ENCODE measurements at places on chromosomes 5 and 9.

- DNase-seq, result no peak
These were observed 58.6 kb downstream of the PTPN3 start for GRCh38 chr9:109439378-109440116.

DNA sequence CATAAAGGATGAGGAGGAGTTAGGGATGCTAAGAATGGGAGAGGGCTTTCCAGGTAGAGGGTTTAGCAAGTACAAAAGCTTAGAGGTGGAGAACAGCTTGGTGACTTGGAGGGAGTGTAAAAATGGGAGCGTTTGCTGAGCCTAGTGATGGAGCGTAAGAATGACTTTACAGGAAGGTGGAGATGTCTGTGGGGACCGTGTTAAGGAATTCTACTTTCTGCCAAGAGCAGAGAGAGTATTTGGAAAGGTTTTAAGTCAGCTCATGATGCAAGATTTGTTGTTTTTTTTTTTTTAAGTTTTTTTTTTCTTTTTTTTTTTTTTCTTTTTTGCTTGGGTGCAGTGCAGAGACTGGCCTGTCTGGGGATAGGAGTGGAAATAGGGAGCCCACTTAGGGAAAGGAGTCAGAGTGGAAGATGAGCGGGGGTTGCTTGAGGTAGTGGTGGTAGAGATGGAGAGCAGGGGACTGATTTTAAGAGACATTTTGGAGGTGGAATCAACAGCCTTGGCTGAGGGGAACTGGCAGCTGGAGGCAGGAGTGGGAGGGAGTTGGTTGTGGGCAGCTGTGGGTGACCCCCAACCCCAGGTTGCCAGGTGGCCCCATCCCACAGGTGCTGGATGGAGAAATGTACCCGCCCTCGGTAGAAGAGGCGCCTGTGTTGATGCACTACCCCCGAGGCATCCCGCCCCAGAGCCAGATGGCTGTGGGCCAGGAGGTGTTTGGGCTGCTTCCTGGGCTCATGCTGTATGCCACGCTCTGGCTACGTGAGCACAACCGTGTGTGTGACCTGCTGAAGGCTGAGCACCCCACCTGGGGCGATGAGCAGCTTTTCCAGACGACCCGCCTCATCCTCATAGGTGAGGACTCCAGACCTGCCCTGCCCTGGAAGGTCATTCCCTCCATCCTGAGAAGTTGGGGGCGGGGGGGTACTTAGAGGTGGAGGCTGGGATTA lies 12.4 kb downstream of the PTGS1 start:
- DNase-seq, result no peak

DNA sequence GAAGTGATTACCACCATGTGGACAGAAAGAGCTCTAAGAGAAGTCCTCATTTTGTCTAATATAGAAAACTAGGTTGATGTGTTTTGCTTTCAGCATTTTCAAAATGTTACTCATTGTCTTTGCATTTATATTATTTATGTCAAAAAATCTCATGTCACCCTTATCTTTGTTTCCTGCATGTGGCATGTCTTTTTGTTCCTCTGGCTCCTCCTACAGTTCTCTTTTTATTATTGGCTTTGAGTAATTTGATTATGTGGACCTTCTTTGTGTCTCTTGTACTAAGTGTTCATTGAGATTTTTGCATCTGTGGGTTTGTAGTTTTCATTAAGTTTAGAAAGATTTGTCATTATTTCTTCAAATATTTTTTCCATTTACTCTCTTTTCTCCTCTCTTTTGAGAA lies 58.8 kb downstream of the GNG10 start:
- DNase-seq, result no peak

- DNase-seq, result peak; percentile 2
These were observed 37.0 kb upstream of the RAB3C start for GRCh38 chr5:58545912-58546311.

- no peak for DNase-seq
These were observed 517.7 kb downstream of the DIRAS2 start for GRCh38 chr9:90124961-90125360.

DNA sequence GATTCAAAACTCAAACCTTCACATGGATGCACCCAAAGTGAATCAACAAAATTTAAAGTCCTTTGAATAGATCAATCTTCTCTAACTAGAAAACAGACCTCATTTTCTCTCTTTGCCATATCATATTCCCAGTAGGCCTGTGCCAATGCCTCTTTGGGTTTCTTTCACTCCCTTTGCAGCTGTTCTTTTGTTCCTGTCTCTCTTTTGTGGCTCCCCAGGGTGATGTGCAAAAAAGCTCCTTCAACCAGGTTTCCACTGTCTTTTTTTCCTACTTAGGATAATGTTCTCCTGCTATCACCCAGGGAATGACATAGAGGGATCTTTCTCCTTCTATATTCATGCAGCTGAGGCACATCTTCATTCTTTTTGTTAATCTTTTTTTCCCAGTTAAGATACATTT lies 54.6 kb downstream of the MARCHF3 start:
- DNase-seq, result no peak

- no peak for DNase-seq
These were observed 586.3 kb downstream of the PTPRD start for GRCh38 chr9:10026443-10026984.

GRCh38 chr5:20367178-20367577 lies 379.2 kb upstream of the CDH18 start:
- DNase-seq, result no peak

DNA sequence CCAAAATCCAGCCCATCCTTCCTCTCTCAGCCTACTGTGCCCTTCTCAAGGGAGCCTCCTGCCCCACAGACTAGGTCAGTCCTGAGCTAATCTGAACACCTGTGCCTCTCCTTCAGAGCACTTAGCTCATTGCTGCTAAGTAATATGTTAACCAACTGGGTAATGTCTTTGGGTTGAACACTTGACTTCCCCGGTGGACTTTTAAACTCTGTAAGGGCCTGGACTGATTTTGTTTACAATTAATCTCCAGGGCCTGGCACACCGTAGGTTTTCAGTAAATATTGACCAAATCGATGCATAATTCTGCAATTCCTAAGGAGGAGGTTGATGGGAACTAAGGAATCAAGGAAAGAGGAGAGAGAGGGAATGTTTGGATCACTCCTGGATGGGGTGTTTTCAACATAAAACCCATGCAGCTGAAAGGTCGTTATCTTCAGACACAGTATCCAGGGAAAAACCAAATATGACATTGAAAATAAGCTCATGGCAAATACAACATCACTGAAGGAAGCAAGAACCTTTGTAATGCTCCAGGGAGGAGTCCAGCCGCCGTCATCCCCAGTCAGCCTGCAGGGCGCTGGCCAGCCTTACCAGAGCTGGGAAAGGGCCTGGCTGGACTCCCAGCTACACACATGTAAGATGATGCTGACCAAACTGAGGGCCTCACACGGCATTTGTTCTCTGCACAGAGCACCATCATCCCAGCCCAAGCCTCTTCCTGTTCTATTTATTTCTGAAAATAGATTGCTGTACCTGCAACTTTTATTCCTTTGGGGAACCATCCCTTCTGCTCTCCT lies 166.3 kb downstream of the C5orf15 start:
- DNase-seq, result no peak

DNA sequence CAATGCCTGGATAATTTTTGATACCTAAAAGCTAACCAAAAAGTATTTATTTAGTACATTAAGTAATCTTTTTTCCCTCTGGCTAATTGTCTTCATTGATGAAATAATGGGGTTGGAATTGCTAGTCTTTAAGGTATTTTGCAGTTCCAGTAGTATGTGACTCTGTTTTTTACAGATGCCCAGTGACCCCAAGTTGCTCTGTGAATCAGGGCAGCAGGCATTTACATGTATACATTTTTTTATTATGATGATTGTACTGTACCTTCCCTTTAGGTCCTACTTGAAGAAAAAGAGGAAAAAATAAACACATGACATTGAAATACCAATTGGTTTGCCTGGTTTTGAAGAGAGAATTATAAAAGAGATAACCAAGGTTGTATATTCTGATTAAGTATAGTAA lies 385.5 kb downstream of the ADGRV1 start:
- DNase-seq, result no peak

- DNase-seq, result no peak
These were observed 241.2 kb downstream of the PIK3R1 start for GRCh38 chr5:68456756-68457217.

DNA sequence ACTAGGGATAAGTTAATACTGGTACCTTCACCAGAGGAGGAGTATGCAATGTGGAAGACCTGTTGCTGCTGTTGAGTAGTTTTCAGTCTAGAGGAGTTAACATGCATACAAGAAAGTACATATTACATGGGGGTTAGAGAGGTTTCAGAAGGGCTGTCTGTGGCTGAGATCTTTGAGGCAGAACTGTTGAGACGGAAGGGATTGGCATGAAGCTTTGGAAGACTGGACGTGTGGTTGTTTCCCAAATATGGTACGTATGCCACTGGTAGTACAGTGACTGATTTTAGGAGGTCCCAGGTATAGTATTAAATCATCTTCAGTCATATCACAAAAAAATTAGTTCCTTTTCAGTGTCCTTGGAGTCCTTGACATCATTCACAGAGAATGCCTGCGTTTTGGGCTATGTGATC lies 17.6 kb downstream of the TNFAIP8 start:
- DNase-seq, result no peak

DNA sequence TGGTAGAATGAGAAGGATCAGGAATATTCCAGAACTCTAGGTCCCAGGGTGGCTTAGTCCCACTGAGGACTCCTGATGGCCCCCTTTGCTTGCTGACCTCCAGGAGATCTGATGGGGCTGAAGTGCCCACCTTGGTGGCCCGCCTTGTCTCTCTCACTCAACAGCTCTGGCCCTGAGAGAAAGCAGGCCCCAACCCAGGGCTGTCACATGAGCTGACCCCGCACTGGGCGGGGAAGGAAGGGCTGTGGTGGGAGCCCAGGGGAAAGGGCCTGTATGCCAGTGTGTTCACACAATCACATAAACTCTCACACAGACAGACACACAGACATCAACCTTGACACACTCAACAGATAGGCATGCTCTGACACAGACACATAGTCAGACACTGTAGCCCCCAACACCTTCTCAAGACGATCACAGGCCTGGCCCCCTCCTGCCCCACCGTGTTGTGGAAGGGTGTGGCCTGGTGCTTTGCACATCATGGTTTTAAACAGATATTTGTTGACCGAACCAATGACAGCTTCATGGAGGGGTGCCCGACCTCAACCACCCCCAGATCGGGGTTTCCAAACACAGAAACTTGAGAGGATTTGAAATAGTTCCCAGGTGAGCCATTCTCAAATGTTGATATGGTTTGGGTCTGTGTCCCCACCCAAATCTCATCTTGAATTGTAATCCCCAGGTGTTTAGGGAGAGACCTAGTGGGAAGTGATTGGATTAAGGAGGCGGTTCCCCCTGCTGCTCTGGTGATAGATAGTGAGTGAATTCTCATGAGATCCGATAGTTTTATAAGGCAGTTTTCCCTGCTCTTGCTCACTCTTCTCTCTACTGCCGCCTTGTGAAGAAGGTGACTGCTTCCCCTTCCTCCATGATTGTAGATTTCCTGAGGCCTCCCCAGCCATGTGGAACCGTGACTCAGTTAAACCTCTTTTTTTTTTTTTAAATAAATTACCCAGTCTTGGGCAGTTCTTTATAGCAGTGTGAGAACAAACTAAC lies 48.5 kb upstream of the HAND1 start:
- DNase-seq, result no peak

GRCh38 chr9:127628758-127629467 lies 16.8 kb downstream of the STXBP1 start:
- no peak for DNase-seq

DNA sequence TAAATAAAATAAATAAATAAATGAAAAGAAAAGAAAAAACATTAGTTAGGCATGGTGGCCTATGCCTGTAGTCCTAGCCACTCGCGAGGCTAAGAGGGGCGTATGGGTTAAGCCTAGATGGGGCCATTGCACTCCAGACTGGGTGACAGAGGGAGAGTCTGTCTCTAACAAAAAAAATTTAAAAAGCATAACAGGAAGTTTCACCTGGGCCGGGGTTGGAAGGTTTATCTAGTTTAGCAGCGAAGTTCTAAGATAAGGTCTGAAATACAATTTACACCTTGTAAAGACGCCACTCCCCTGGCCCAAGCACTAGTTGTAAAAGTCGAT lies 18.0 kb downstream of the ZMAT2 start:
- no peak for DNase-seq

- no peak for DNase-seq
These were observed 22.1 kb downstream of the FAM240B start for GRCh38 chr9:38697776-38698300.

GRCh38 chr5:138789771-138790242 lies 36.6 kb downstream of the CTNNA1 start:
- peak; percentile 16 for DNase-seq

- DNase-seq, result no peak
These were observed 75.6 kb downstream of the DCP2 start for GRCh38 chr5:113052041-113052795.

- DNase-seq, result no peak
These were observed 572.6 kb upstream of the CLINT1 start for GRCh38 chr5:158431369-158432029.

GRCh38 chr5:3622961-3623360 lies 27.3 kb downstream of the IRX1 start:
- no peak for DNase-seq

DNA sequence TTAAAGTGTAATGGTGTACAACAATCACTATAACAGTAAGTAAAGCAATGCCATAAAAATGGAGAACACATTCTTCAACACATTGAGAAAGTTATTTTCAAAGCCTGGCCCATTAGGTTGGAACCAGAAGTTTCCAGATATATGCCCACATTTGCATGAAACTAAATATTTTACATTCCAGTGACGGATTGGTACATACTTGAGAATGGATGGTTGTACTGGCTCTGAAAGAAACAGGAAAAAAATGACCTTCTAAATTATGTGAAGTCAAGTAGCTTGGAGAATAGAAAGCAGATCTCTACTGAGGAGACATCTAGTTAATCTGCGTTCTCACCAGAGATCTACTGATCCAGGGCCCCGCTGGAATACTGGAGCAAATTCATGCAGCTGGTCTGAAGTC lies 1037.0 kb downstream of the NR2F1-AS1 start:
- no peak for DNase-seq
